Hypothalamus (tissue), 51 donors: ENCODE measurements at places on chromosomes 3 and 15.

- DNase-seq, result no peak
Measured at GRCh38 chr3:154684440-154684839, 254.4 kb upstream of the GPR149 start.

DNA sequence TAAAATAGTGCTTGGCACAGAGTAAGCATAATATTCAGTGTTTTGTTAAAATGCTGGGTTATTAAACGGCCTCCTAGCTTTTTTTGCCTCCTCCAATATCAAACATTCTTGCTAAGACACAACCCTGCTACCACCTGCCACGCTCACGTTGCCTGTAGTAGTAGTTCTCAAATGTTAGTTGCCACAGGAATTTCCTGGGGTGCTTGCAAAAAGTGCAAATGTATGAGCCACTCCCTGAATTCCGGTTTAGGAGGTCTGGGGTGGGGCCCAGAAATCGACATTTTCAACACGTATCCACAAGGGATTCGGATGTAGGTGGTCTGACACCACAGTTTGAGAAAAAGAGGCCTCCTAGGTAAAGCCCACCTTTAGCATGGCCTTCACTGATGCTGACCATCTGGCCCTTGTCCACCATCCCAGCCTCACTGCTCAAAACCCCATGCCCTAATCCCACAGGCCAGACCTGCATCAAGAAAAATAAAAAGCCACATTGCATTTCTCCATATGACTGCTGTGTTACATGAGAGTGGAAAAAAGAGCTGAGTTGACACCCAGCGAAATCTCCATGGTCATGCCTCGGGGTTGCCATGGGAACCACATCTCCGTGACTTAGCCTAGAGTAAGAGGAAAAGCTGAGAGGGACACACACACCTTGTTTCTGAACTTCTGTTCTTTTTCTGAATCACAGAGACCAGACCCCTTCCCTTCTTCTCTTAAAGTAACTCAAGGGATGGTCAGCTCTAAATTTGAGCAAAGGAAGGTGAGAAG is 116.4 kb upstream of the HES1 start:
- DNase-seq, result no peak

- DNase-seq, result no peak
Measured at GRCh38 chr3:144840866-144841265, 869.2 kb downstream of the DIPK2A start.

GRCh38 chr3:37670961-37671483 is 190.7 kb upstream of the CTDSPL start:
- no peak for DNase-seq

DNA sequence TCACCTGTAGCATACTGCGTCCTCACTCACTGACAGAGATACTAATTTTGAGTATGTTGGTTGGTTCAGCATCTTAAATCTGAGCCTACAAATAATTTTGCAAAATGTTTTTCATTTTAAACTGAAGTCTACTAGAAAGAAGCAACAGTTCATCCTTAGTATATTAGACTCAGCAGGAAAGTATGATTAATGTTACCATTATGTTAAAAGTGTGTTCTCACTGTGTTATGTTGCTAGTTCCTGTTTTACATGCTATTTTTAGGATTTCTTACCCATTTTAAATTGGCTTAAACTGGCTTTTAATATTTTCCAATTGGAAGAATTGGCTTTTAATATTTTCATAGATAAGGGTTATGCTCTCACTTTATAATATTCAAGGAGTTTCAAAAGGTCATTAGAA is 25.7 kb downstream of the ACKR4 start:
- DNase-seq, result no peak

DNA sequence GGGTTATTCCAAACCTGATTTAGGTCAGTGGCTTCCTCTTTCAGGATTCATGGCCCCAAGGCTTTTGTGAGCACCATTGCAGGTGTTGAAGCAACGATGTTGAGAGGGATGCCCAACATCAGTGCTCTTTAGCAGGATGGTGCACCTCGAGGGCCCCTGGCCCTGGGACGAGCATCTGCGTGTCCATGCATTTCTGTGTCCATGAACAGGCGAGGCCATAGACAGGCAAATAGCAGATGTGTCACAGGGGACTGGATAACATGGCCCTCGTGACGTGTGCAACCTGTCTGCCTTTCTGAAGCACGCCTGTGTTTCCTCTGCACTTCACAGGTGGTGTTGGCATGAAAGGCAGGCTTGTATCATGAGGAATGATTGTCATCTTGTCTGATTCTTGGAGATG is 132.3 kb downstream of the SNRPN start:
- no peak for DNase-seq

- DNase-seq, result no peak
Measured at GRCh38 chr3:122754929-122755328, 38.7 kb downstream of the HSPBAP1 start.

GRCh38 chr3:182829761-182830405 is 36.6 kb downstream of the ATP11B start:
- no peak for DNase-seq

GRCh38 chr3:188064831-188065493 is 89.0 kb upstream of the LPP start:
- no peak for DNase-seq

- DNase-seq, result no peak
Measured at GRCh38 chr3:10629671-10630040, 124.3 kb upstream of the ATP2B2 start.

- DNase-seq, result no peak
Measured at GRCh38 chr3:171833789-171834460, 9.2 kb upstream of the TMEM212 start.

- DNase-seq, result no peak
Measured at GRCh38 chr3:77325280-77325679, 285.4 kb downstream of the ROBO2 start.

DNA sequence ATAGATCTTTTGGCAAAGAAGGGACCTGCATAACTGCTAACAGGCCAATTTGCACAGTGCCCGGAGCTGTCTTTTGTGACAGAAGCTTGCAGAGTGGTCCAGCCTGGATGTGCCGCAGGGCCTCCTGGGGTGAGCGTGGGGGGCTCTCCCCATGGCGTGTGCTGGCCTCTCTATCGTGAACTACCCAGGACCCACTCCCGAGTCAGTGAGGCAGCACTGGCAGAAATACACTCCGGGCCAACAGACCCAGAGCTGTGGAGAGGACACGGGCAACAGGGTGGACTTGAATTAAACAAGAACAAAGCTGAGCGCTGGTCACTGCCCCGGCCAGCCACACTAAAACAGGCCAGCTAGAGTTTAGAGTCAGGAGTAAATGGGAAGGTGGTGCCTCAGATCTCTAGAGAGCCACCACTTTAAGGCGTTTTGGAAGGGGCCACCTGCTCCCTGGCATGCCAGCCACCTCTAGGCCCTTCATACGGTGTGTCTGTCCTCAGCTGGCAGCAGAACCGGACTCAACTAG is 152.1 kb downstream of the KLF13 start:
- no peak for DNase-seq

DNA sequence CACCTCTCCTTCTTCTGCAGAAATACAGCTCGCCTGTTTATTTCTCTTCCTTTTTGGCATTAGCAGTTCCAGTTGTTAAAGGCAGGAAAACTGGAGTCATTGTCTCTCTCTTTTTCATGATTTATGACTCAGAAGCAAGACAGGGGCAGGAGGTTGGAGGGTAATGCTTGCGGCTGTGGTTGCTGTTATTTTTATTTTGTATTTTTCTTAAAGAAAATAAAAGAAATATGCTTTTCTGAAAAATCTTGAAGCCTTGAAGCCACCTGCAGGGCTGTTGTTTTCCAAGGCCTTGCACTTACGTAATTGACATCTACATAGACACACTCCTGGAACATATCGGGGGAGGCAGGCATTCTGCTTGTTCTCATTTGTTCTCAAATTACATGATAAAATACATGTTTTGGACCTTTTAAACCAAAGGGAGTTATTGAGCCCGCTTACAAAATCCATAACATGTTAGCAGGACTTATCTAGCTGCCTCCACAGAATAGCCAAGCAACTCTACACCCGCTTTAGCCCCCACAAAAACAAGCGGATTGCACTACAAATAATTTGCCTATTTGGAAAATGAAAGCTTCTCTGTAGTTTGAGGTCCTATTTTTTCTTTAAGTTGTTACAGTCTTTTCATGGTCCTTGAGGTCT is 1004.6 kb upstream of the NR2F2 start:
- no peak for DNase-seq

DNA sequence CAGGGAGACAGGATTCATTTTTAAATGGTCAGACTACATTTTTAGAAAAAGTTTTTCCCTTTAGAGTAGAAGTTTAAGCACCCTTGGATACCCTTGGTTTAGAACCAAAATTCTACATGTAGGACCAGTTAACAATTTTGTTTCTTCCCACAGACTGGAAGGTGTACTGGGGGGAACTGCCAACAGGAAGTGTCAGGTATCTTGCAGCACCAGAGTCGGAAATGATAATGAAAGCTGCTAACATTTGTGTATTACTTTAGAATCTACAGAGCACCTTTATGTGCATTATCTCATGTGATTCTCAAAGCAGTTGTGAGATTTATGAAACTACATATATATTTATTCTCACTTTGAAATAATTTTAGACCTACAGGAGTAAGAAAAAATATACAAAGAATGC is 21.5 kb downstream of the SPRED1 start:
- DNase-seq, result no peak

GRCh38 chr15:21267226-21267625 is 173.1 kb downstream of the POTEB3 start:
- no peak for DNase-seq

GRCh38 chr3:38493031-38493430 is 3.1 kb upstream of the EXOG start:
- DNase-seq, result no peak

GRCh38 chr3:76442374-76442915 is 597.5 kb upstream of the ROBO2 start:
- no peak for DNase-seq

GRCh38 chr3:42705962-42706585 is 3.5 kb upstream of the HHATL start:
- no peak for DNase-seq

- no peak for DNase-seq
Measured at GRCh38 chr3:87437765-87438164, 161.4 kb upstream of the POU1F1 start.

- no peak for DNase-seq
Measured at GRCh38 chr15:29773000-29773399, 49.3 kb downstream of the TJP1 start.

DNA sequence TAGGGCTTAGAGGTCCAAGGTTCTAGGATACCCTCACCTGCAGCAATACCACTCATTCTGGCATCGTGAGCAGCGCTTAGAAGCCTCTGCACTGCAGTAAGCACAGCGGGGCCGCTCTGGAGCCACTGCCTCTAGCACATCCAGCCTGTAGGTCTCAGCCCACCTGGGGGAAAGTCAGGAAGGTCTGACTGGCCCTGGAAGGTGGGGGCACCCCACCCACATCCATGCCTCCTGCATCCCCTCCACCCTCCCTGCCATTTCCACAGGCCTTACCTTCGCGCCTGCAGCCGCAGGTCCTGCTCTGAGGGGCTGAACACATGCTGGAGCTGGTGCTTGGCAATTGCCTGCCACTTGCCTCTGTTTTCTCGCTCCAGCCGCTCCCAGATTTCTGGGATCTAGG is 901 bp upstream of the RASSF1 start:
- DNase-seq, result no peak

- no peak for DNase-seq
Measured at GRCh38 chr15:93497291-93497690, 408.3 kb upstream of the RGMA start.
